ENCODE measurements at places on chromosomes 6 and 20.

DNA sequence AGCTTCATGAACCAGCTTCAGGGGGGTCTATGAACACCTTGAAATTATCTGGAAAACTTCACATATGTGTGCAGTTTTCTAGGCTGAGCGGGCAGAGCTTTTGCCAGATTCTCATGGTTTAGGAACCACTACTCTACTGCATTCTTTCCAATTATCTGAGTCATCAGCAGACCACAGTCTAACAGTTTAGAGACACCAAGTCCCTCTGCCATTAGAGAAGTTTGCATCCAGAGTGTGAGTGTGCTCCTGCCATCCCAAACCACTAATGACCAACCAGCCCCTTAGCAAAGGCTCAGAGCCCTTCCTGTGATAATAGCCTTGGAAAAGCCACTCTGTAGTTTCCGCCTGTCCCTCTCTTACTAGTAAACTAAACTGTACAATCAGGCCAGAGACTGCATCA is 96.8 kb downstream of the PHACTR1 start:
- no peak for DNase-seq

- no peak for DNase-seq
Observed at GRCh38 chr6:130473886-130474285, 108.1 kb downstream of the TMEM200A start.

GRCh38 chr6:36840432-36841403 is 1.5 kb upstream of the CPNE5 start:
- DNase-seq = no peak

DNA sequence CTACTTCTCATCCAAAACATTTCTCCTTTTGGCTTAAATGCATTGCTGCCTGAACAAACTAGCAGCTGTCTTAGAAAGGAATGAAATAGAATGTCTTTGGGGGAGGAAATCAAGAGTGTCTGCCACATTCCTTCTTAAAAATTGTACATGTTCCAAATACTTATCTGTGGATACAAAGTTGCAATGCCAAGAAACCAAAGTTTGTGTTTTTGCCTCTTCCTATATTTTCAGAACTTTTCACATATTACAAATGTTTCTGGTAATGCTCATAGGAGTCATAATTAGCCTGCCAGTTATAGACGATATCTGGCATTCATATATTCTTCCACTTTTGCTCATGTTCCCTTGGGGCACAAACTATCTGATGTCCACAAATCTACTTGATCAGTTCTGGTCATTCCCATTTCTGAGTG is 165.5 kb upstream of the BMP5 start:
- DNase-seq = no peak

GRCh38 chr6:154230910-154231595 is 125.5 kb downstream of the IPCEF1 start:
- DNase-seq = no peak

- no peak for DNase-seq
Observed at GRCh38 chr6:11586117-11586516, 48.6 kb downstream of the TMEM170B start.

GRCh38 chr6:56220078-56220477 is 27.3 kb downstream of the COL21A1 start:
- no peak for DNase-seq

DNA sequence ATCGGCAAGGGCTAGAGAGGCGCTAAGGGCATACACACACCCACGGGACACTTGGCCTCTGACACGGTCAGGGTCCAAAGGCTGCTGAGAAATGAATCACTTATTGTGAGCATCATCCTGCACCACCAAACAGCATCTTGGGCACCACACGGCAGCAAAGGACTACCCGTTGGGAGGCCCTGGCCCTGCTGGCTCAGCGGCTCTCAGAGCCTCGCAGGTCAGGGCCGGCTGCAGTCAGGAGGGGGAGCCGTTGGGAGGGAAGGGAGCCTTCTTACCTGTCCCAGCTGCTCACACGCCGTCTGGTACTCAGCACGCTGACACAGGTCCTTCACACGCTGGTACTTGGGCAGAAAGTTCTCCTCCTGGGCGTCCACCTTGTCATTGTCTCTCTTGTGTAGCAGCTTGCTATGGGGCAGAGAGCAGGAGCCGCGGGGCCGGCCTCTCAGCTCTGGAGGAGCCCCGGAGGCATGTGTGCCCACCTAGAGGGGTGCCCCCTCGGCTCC is 109.0 kb downstream of the SULF2 start:
- DNase-seq = no peak

DNA sequence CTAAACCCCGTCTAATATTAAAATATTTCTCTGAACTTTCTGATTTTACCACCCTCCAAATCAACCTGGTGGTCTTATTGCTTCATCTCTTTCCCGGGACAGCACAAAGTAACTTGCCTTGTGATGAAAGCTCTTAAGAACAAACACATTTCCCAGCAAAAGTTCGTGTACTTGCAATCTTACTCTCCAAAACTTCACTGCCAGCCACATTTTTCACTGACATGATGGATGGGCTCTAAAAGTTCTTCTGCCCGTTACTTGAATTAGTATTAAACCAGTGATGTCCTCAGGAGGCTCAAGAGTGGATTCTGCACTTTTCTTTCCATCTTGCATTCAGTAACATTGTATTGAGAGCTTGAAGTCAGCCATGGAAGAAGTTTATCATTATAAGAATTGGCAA is 731.6 kb upstream of the GJE1 start:
- DNase-seq = no peak
